Stimulated activated CD4-positive, alpha-beta T cell treated with anti-CD3 and anti-CD28 coated beads, Interleukin-1b, Interleukin-23, amount 100 ng/mL, for 4 hours (primary cell): ENCODE measurements at places on chromosomes 3 and 15.

GRCh38 chr15:49155834-49156627 is 632 bp upstream of the COPS2 start:
- no peak for DNase-seq

- DNase-seq = no peak
Measured at GRCh38 chr3:46646700-46647099, 34.4 kb downstream of the FAM240A start.

DNA sequence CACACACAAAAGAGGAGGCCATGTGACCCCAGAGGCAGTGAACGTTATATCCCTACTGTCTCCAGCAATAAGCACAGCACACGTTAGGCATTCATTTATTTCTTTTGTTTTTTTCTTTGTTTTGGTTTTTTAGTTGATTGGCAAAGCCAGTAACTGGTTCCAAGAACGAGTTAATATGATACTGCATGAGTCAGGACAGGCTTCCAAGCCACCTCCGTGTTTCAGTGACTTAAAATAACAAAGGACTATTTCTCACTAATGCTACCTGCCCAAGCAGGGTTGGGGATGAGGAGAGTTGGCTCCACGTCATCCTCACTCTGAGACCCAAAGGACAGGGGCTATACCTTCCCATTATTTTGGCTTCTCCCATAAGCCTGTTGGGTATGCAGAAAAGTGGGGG is 130.5 kb downstream of the ST8SIA2 start:
- no peak for DNase-seq

DNA sequence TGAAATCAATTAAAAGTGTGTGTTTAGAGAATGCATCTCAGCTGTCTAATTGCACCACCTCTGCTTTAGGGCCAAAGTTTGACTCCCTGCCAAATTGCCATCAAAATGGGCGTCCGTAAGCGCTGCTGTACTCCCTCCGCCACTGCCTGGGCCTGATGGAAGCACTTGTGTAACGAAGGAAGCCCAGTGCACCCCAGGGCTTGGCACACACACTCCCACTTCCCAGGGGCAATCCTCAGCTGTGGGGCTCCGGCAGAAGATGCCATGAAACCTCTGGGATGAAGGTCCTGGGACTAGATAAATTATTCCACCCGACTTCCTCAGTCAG is 137.8 kb downstream of the RORA start:
- DNase-seq = no peak

DNA sequence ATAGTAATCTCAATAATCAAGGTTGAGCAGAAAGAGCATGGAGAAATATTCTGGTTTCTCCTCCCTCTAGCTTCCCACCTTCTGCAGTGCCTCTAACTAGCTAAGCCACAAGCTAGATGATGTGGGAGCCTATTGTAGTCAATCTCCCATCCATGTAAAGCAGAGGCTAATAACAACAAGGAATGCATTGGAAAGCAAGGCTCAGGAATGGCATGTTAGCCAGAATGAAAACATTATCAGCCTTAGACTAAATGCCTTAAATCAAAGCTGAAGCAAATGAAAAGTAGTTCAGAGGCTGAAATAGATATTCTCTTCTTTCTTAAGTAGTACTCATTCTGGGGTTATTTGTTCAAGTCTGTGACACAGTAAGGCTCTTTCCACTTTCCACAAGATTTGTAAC is 350.3 kb upstream of the DPPA4 start:
- no peak for DNase-seq

- no peak for DNase-seq
Measured at GRCh38 chr15:51398626-51399025, 57.2 kb downstream of the GLDN start.

- DNase-seq = no peak
Measured at GRCh38 chr3:9224490-9224889, 25.0 kb downstream of the SRGAP3 start.

- no peak for DNase-seq
Measured at GRCh38 chr15:29871401-29871800, 49.1 kb upstream of the TJP1 start.

GRCh38 chr3:195372220-195372619 is 70.6 kb downstream of the ACAP2 start:
- DNase-seq = no peak

GRCh38 chr3:154536751-154537150 is 106.8 kb upstream of the GPR149 start:
- no peak for DNase-seq

DNA sequence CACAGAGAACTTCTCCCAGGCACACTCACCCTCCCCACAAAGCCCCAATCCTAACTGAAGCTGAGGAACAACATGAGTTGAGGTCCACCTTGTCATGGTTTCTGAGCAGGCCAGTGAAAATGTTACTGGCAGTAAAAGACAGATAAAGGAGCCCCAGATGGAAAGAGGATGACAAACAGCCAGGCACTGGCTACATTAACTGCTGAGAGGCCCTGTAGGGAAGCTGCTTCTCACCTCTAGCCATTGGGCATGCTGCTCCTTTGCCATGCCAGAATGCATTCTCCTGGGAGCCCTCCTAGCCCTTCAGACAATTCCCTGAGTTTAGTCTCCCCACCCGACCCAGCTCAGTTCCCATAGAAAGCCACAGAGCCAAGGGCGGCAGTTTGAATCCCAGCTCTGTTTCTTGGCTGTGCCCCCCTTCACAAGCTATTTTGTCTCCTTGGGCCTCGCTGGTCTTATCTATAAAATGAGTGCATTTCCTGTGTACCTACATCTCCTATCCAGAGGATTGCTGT is 60.5 kb downstream of the LMCD1 start:
- no peak for DNase-seq

DNA sequence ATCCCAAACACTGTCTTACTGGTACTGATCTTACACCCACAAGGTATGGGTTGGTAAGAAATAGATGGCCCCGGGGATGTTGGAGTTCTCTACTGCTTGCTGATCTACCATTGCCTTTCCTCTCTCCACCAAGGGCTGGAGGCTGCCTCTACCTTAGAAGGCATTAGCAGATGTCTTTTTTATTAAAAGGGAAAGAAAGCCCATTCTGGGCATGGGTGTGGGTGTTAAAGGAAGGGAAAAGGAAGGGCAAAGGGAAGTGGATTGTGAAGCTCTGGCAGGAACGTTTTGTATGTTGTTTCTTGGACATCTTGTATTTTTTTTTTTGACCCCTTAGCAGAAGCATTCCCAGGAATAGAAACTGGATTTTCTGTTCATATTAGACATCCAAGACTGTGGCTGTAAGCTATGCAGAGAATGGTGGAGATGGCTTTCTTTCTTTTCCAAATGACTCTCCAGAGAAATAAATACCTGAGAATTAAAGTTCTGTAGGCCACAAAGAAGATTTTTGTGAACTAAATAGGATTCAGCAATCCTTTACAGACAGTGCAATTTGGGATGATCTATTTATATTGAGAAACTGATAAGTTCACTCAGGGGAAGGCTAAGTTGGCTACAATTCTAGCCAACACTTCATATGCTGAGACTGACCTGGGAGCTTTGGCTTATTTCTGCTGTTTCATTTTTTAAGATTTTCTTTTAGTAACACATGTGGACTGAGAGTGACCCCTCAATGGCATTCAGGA is 108.8 kb downstream of the TOP2B start:
- DNase-seq = no peak

DNA sequence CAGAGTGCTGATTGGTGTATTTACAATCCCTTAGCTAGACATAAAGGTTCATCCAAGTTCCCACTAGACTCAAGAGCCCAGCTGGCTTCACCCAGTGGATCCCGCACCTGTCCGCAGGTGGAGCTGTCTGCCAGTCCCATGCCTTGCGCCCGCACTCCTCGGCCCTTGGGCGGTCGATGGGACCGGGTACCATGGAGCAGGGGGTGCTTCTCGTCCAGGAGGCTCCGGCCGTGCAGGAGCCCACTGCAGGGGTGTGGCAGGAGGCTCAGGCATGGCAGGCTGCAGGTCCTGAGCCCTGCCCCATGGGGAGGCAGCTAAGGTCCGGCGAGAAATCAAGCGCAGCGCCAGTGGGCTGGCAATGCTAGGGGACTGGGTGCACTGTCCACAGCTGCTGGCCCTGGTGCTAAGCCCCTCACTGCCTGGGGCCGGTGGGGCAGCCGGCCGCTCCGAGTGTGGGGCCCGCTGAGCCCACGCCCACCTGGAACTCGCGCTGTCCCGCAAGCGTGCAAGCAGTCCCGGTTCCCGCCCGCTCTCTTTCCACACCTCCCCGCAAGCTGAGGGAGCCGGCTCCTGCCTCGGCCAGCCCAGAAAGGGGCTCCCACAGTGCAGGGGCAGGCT is 1206.3 kb downstream of the OTOL1 start:
- no peak for DNase-seq

- no peak for DNase-seq
Measured at GRCh38 chr3:72768936-72769335, 79.3 kb downstream of the SHQ1 start.

DNA sequence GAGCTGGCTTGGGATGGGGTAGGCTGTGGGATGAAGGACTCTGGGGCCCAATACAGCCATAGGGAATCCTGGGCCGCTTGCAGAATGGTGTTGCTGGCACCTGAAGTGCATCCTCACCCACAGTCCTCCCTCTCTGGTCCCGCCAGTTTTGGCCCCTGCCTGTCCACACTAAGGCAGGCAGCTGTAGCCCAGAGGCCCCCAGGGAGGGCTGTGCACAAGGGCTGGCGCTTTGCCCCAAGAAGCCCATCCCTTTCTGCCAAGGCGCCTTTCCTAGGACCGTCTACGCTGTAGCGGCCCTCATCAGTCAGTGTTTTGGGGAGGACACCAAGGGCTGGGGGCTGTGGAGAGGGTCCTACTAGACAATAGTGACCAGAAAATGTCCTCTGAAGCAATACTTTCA is 116.2 kb upstream of the ABHD17C start:
- DNase-seq = no peak

- DNase-seq = no peak
Measured at GRCh38 chr3:126019683-126020082, 50.7 kb downstream of the ROPN1B start.

GRCh38 chr15:25060472-25060803 is 105.7 kb downstream of the SNRPN start:
- DNase-seq = no peak

- no peak for DNase-seq
Measured at GRCh38 chr15:66923438-66923881, 141.9 kb upstream of the SMAD3 start.

DNA sequence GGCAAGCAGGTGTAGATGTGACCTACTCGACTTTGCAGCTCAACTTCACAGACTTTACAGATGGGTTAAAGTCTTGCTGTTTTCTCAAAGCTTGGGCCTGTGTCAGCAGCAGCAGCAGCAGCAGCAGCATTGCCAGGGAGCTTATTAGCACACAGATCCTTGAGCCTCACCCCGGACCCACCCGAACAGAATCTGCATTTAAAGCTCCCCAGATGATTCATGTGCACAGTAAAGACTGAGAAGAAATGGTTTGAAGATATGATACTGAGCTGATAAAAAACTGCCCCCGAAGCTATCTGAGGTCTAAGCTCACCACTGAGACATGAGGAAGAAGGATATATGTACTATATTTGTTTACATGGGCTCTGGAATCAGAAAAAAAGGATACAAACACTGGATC is 231.7 kb downstream of the ARPP21 start:
- DNase-seq = no peak

GRCh38 chr3:48247401-48247811 is 6.5 kb downstream of the ZNF589 start:
- no peak for DNase-seq

DNA sequence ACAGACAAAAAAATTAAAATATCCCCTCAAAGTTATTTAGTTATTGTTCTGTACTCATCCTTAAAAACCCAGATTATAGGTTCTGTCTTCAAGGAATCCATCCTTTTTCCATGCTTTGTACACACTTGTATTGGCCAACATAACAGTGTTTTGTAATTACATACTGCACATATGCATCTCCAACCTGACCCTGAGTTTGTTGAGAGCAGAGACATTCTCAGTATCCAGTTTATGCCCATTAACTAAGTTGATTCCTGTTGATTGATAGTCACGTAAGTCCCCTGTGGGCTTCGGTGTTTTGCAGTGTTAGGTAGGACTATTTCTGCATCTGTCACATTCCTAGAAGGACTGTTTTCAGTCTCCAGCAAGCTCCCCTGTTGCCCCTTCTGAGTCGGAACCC is 33.6 kb downstream of the MOBP start:
- DNase-seq = no peak

GRCh38 chr3:25663347-25663868 is 1.3 kb downstream of the TOP2B start:
- DNase-seq = peak; percentile 3

GRCh38 chr3:161250116-161250515 is 29.0 kb downstream of the NMD3 start:
- no peak for DNase-seq

- DNase-seq = no peak
Measured at GRCh38 chr15:80099241-80099640, 39.8 kb downstream of the ZFAND6 start.

DNA sequence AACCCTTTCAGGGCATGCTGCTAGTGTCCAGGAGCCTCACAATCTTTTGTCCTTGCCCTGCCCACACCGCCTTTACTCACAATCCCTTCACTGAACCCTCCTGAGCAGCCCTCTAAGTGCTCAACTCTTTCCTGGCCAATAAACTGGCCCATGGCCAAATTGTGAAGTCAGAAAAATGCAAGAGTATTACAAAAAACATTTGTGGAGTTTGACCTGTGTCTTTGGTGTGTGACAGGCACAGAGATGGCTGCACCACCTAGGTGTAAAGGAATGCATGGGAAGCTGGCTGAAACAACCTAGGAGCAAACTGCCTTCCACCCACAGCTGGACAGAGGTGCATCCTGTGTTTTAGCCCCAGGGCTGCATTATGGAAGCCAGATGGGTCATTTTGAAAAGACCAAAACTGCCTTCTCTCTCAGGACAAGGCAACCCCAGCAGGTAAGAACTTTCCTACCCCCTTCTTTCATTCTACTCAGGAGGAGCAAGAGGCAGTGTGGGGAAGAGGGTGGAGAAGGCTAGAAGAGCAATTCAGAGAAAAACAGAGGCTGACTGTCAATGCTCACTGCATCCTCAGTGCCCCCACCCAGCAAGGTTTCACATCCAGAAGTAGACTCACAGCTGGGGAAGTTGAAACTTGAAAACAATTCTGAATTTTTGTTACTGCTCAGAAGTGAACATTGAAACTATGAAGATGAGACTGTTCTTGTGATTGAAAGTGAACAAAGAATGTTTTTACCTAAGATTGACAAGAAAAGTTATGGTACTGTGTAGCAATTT is 78.6 kb downstream of the TRIM42 start:
- DNase-seq = no peak
